ENCODE measurements at places on chromosomes 11 and 22. TPM values are rescaled to one million over a fixed set of nuclear protein-coding genes. Genes with fewer than 3 reads are reported as not detected.
A peak's percentile ranks its signal among the peaks of the same experiment; 100 is the strongest.

GRCh38 chr11:32751381-32751780, 43.1 kb downstream of the CCDC73 start:
- H3K27ac ChIP-seq = no peak overlapping the region
- peaks cover 5% of the 10 kb centered on the region for H3K27me3 ChIP-seq
- no peaks in the 10 kb centered on the region for H3K36me3 ChIP-seq
- H3K4me3 ChIP-seq = no peak overlapping the region
- no peaks in the 10 kb centered on the region for H3K4me1 ChIP-seq

Gene ASCL2
- 0.62 TPM for total RNA-seq

DNA sequence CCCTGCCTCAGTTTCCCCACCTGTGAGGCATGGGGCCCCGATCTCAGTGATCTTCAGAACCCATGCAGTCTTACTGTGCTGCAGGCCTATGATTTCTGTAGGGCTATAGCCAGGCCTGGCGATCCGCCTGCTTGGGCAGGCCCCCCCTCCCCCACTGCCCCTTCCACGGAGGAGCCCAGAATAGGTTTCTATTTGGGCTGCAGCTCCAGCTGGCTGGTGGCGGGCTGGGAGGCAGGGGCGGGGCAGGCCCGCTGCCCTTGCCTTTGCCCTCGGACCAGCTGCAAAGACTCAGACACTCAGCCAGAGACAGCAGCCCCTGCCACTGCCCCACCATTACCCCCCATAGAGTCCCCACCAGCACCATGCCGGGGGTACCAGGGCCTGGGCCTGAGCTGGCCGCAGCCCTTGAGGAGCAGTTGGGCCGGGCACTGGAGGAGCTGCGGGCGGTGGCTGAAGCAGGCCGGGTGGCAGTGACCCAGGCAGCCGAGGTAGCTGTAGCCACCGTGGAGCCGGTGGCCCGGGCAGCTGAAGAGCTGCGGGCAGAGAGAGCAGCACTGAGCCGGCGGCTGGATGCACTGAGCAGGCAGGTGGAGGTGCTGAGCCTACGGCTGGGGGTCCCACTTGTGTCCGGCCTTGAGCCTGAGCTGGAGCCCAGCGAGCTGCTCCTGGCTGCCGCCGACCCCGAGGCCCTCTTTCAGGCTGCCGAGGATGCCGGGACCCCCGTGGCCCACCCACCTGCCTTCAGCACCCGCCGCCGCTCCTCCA, 12.2 kb downstream of the SMTN start:
- peaks cover 2% of the 10 kb centered on the region for H3K4me1 ChIP-seq
- DNase-seq = no peak
- H3K27ac ChIP-seq = no peak overlapping the region

Gene NLRP14
- 0.21 TPM for total RNA-seq

DNA sequence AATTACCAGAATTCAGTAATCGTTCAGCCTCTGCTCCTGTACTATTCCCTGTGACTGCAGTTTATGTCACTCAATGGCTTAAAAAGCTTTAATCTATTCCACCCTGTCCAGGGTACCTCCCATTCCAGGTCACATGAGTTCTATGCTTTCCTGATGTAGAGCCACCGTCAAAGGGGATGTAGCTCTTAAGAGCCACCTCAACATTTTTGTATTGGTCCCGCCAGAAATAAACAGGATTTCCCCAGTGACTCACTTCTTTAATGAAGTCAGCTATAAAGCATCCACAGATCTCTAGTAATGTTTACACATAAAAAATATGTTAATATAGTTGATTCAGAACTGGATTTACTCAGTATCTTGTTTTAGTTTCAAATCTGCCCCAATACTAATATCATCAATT, 1.3 kb upstream of the OR8D1 start:
- H3K36me3 ChIP-seq = no peaks in the 10 kb centered on the region
- H3K27ac ChIP-seq = no peak overlapping the region
- H3K4me3 ChIP-seq = no peak overlapping the region

Gene LSP1
- total RNA-seq = 303 TPM

Gene KCNQ1OT1
- 0.59 TPM for total RNA-seq

DNA sequence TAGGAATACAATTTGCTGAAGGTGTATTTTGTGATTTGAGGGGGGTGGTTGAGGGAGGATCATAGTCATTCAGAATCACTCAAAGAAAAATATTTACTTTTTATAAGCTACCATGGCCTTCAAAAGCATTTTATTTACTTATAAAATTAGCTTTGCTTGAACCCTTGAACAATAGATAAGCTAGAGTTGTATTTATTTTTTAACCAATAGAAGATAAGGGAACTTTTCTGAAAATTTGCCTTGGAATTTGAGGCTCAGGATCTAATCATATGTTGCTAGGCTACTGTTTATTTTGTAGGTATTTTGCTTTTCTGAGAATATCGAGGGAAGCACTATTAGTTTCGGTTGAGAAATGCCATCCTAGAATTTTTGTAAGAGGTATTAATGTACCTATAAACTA, 82.1 kb downstream of the EMSY start:
- DNase-seq = no peak
- H3K36me3 ChIP-seq = peaks cover 35% of the 10 kb centered on the region
- H3K27me3 ChIP-seq = no peaks in the 10 kb centered on the region
- no peak overlapping the region for H3K4me3 ChIP-seq
- H3K27ac ChIP-seq = no peak overlapping the region

- H3K4me3 ChIP-seq = no peak overlapping the region
- H3K27ac ChIP-seq = no peak overlapping the region
- no peaks in the 10 kb centered on the region for H3K4me1 ChIP-seq
- no peak for DNase-seq
- H3K27me3 ChIP-seq = peaks cover 9% of the 10 kb centered on the region
These were observed 22.9 kb downstream of the MMP13 start for GRCh38 chr11:102932678-102933077.

DNA sequence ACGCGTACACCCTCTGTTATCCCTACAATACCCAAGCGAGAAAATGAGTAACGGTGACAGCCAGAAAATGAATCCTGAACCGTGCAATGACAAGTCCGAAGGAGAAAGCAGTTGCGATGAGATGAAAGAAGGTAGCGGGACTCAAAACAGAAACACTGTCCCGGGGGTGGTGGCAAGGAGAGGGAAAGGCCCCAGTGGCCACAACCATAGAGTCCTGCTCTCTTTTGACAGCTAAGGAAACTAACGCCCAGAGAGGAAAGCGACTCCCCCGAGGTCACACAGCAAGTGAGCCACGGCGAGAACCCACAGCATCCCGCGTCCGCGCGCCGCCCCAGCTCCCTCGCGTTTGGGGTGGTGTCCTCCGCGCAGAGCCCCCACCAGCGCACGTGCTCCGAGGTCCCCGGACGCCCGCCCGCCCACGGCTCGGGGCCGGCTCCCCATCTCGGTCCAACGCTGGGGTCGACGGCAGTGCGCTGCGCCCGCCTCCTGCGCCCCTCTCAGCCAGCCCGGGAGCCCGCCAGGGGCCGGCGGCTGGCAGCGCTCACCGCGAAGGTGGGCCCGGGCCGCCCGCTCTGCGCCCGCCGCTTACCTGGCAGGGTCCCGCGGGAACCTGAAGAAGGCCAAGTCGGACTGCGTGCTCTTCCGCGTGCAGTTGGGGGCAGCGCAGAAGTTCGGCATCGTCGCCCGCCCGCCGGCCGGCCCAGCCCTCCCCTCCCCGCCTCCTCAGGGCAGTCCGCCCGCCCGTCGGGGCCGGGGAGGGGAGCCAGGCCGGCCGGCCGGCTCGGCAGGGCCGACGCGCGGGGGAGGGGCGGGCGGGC, 564 bp downstream of the THAP12 start:
- H3K4me1 ChIP-seq = peaks cover 40% of the 10 kb centered on the region
- DNase-seq = peak; percentile 87
- H3K27ac ChIP-seq = peak overlapping the region; percentile 91
- no peaks in the 10 kb centered on the region for H3K27me3 ChIP-seq
- peaks cover 11% of the 10 kb centered on the region for H3K36me3 ChIP-seq
- peak overlapping the region; percentile 81 for H3K4me3 ChIP-seq

DNA sequence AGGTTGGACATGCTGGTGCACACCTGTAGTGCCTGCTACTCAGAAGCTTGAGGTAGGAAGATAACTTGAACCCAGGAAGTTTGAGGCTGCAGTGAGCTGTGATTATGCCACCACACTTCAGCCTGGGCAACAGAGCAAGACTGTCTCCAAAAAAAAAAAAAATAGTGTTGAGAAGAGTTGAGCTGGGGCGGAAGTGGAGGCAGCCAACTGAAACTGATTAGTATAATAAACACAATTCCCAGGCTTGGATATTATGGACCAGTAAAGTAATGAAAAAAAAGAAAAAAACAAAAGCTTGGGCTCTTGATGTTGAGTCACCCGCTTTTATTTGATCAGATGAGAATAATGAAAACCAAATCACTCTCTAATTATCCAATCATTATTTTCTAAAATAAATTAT, 21.0 kb downstream of the LDLRAD3 start:
- H3K27ac ChIP-seq = no peak overlapping the region
- H3K4me3 ChIP-seq = no peak overlapping the region
- no peak for DNase-seq
- no peaks in the 10 kb centered on the region for H3K36me3 ChIP-seq

DNA sequence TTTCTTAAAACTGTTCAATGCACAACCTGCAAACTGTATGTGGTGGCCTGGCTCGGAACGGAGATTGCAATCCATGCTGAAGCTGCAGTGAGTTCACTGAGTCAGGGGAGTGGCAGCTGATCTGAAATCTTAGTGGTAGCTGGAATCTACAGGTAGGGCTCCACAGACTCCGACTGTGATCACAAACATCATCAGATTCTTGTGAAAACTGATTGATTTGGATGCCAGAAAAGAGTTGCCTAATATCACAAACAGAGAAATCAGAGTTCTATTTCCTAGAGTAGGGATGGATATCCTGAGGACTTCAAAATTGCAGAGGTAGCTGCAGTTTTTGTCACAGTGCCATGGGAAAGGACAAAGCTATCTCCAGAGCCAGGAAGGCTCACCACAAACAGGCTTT, 57.5 kb upstream of the SC5D start:
- H3K4me1 ChIP-seq = peaks cover 21% of the 10 kb centered on the region
- H3K4me3 ChIP-seq = no peak overlapping the region
- peaks cover 40% of the 10 kb centered on the region for H3K27me3 ChIP-seq

GRCh38 chr11:71491531-71491930, 35.5 kb upstream of the KRTAP5-7 start:
- no peak for DNase-seq
- peaks cover 23% of the 10 kb centered on the region for H3K4me1 ChIP-seq
- H3K27ac ChIP-seq = no peak overlapping the region
- H3K27me3 ChIP-seq = no peaks in the 10 kb centered on the region

- H3K36me3 ChIP-seq = no peaks in the 10 kb centered on the region
- no peaks in the 10 kb centered on the region for H3K4me1 ChIP-seq
- H3K4me3 ChIP-seq = no peak overlapping the region
- DNase-seq = no peak
These were observed 1025.9 kb downstream of the NTM start for GRCh38 chr11:132396318-132396717.

Gene SLC35F2
- 31.9 TPM for total RNA-seq

Gene CCDC116
- 0.51 TPM for total RNA-seq

DNA sequence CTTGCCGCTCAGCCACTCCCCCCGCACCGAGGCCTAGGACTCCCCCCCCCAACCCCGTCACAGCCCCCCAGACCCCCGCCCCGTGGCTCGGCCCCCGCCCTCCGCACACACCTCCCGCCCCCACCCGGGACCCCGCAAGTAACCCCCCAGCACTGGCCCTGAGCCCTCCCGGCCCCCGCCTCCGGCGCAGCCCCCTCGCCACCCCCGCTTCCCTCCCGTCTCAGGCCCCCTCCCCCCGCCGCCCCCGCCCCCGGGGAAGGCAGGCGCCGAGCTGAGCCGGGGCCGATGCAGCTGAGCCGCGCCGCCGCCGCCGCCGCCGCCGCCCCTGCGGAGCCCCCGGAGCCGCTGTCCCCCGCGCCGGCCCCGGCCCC, 1.5 kb downstream of the SHANK3 start:
- H3K4me3 ChIP-seq = no peak overlapping the region
- no peak for DNase-seq
- H3K36me3 ChIP-seq = no peaks in the 10 kb centered on the region

DNA sequence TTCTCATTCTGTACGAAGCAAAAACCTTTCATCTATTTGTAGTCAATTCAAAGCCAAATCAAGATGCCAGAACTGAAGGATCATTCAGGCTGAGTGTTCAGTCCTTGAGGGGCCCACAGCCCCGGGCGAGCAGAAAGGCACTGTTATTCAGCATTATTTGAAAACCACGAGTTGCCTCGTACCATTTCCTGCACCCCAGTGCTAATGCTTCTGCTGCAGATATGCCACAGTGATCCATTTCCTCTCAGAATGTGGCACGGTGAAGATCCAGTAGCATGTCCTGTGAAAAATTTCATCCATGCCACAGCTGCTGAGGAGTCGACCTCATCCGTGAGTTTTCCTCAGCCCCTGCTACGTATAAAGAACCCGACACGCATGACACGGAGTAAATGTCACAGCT, 85.4 kb downstream of the OSBP2 start:
- no peak overlapping the region for H3K4me3 ChIP-seq
- no peak for DNase-seq
- no peak overlapping the region for H3K27ac ChIP-seq
- H3K36me3 ChIP-seq = no peaks in the 10 kb centered on the region
- peaks cover 8% of the 10 kb centered on the region for H3K4me1 ChIP-seq
- no peaks in the 10 kb centered on the region for H3K27me3 ChIP-seq

- peaks cover 36% of the 10 kb centered on the region for H3K36me3 ChIP-seq
- no peaks in the 10 kb centered on the region for H3K27me3 ChIP-seq
- H3K4me1 ChIP-seq = peaks cover 16% of the 10 kb centered on the region
- H3K4me3 ChIP-seq = peak overlapping the region; percentile 96
These were observed 5.6 kb downstream of the SNU13 start for GRCh38 chr22:41683052-41683451.

- peaks cover 33% of the 10 kb centered on the region for H3K4me1 ChIP-seq
- DNase-seq = peak; percentile 63
- H3K4me3 ChIP-seq = peak overlapping the region; percentile 40
- H3K36me3 ChIP-seq = peaks cover 1% of the 10 kb centered on the region
These were observed 68.2 kb upstream of the SESN3 start for GRCh38 chr11:95299078-95299679.

Gene SLC22A8
- not detected for total RNA-seq

GRCh38 chr11:95148406-95148805, 58.8 kb downstream of the ENDOD1 start:
- no peak overlapping the region for H3K4me3 ChIP-seq
- DNase-seq = no peak
- peaks cover 9% of the 10 kb centered on the region for H3K27me3 ChIP-seq
- H3K4me1 ChIP-seq = peaks cover 44% of the 10 kb centered on the region
- no peaks in the 10 kb centered on the region for H3K36me3 ChIP-seq

Gene GAL
- 0.92 TPM for total RNA-seq

Gene C22orf42
- total RNA-seq = not detected

Gene SSTR3
- total RNA-seq = 3.5 TPM

Gene PLEKHA7
- total RNA-seq = 20.7 TPM

DNA sequence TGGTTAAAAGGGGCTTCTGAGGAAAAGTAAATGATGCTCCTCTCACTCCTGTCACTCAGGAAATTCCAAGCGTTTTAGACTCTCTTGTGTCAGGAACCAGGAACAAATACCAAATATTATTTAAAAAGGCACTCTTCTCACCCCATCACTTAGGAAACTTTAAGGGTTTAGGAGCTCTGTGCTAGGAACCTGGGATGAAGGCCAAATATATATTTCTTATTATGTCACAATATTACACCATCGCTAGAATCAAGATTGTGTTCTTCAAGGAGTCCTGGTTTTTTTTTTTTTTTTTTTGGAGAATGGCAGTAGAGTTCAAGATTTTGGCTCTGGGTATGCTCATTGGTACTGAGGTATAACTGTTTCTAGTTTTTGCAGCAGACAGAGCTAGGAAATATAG, 79.0 kb upstream of the HEPHL1 start:
- no peaks in the 10 kb centered on the region for H3K4me1 ChIP-seq
- H3K36me3 ChIP-seq = no peaks in the 10 kb centered on the region
- no peak overlapping the region for H3K27ac ChIP-seq
- no peak overlapping the region for H3K4me3 ChIP-seq
- DNase-seq = no peak

- no peaks in the 10 kb centered on the region for H3K27me3 ChIP-seq
- H3K4me3 ChIP-seq = peak overlapping the region; percentile 90
- H3K27ac ChIP-seq = no peak overlapping the region
- H3K36me3 ChIP-seq = peaks cover 5% of the 10 kb centered on the region
- H3K4me1 ChIP-seq = peaks cover 37% of the 10 kb centered on the region
These were observed 1.8 kb downstream of the SERGEF start for GRCh38 chr11:18010977-18011586.

Data from activated CD4-positive, alpha-beta T cell treated with anti-CD3 and anti-CD28 coated beads, Interleukin-2, amount 10 ng/mL, durations not matched to agents 24 days and 14 days (primary cell).